Brain pericyte (primary cell): ENCODE measurements at places on chromosomes 5 and 9.

- DNase-seq = no peak
Observed at GRCh38 chr9:26928902-26929495, 18.0 kb downstream of the PLAA start.

- no peak for DNase-seq
Observed at GRCh38 chr9:113941526-113941925, 65.4 kb downstream of the ZNF618 start.

DNA sequence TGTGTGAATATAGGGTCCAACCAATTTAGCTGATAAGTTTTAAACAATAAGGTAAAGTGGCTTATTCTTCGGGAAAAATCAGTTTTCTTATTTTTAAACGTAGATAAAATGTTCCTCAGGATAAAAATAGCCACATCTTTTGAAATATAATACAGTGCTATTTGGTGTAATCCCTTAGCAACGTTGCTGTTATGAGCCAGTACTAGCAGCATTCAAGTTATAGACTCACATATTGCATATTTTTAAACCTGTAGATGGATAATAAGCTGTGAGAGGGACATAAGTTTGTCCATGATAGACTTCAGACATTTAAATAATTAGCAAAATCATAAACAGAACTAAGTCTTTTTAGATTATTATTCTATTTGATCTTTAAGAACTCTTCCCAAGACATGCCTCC lies 6.3 kb downstream of the PDE4D start:
- no peak for DNase-seq

GRCh38 chr5:178206166-178207101 lies 2.1 kb downstream of the HNRNPAB start:
- no peak for DNase-seq

GRCh38 chr9:20634895-20635294 lies 12.6 kb upstream of the MLLT3 start:
- no peak for DNase-seq
